ENCODE measurements at places on chromosomes 16 and 17.

- no peak for DNase-seq
These were observed 13.1 kb downstream of the ASGR2 start for GRCh38 chr17:7101531-7101930.

GRCh38 chr17:42559075-42559474, 2.9 kb upstream of the COASY start:
- no peak for DNase-seq

- DNase-seq = no peak
These were observed 46.1 kb downstream of the IRX3 start for GRCh38 chr16:54240271-54241129.

- no peak for DNase-seq
These were observed 114.6 kb downstream of the PITPNC1 start for GRCh38 chr17:67491681-67492024.

- DNase-seq = peak; percentile 95
These were observed at the start of gene CBX2 for GRCh38 chr17:79777894-79778503. Gene CBX2 (plus strand): TSS chr17:79778148. CDS start chr17:79778236, 88 bp downstream.

GRCh38 chr17:64662774-64663367, 764 bp upstream of the SMURF2 start:
- peak; percentile 64 for DNase-seq

DNA sequence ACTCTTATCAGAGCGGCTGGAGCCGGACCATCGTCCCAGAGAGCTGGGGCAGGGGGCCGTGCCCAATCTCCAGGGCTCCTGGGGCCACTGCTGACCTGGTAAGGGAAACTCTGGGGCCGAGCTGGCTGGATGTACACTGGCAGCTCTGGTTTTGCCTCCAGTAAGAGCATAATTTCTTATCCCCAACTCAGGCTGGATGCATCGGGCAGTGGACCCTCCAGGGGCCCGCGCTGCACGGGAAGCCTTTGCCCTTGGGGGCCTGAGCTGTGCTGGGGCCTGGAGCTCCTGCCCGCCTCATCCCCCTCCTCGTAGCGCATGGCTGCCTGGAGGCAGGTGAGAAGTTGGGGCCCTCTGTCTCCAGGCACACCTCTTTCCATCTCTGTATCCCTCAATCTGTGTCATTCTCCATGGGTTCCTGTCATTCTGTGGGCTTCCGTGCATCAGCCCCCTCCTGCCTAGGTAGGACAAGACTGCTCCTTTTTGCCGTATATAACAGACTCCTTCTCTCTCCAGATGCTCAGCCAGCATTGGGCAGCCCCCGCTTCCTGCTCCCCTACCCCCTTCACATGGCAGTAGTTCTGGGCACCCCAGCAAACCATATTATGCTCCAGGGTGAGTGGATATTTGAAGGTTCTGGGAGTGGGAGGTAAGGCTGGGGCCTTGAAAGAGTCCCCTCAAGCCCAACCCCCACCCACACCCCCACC, 9.4 kb upstream of the TMEM88 start:
- no peak for DNase-seq

DNA sequence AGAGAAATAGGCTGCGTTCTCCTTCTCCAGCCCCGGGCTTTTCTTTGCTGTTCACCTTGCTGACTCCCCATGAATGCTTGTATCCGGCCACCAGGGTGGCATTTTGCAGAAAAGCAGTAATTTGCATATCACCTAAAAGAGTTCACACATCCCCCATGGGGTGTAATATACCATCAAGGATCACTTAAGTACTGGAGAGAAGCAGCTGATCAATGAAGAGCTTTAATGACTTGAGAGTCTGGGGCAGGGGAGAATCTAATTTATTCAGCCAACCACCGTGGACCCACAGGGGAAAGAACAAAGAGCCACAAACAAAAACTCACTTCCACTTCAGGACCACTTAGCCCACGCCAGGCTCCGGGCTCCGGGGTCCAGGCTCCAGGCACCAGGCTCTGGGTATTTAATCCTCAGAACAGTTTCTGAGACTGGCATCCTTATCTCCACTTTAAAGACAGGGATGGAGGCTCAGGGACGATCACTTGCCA, 33.9 kb upstream of the SEC14L1 start:
- DNase-seq = no peak

- DNase-seq = no peak
These were observed 2.2 kb downstream of the SP2 start for GRCh38 chr17:47898241-47898640.

DNA sequence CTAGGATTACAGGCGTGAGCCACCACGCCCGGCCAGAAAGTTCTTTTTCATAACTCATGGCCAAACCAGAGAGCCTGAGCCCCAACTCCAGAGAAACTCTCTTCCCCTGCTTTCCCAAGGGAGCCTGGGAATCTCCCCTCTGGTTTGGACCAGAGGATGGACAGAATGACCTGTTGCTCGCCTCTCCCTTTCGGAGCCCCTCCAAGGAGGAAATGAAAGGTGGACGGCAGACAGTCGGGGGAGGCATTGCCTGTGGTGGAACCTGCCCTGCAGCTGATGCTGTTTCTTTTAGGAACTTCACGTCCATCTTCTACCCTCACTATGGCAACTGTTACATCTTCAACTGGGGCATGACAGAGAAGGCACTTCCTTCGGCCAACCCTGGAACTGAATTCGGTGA, 65.5 kb downstream of the SCNN1B start:
- DNase-seq = no peak

- no peak for DNase-seq
These were observed at the start of gene IRF8 for GRCh38 chr16:85898521-85899442. Gene IRF8 (plus strand): TSS chr16:85899162. CDS start chr16:85903016, 3,854 bp downstream.

DNA sequence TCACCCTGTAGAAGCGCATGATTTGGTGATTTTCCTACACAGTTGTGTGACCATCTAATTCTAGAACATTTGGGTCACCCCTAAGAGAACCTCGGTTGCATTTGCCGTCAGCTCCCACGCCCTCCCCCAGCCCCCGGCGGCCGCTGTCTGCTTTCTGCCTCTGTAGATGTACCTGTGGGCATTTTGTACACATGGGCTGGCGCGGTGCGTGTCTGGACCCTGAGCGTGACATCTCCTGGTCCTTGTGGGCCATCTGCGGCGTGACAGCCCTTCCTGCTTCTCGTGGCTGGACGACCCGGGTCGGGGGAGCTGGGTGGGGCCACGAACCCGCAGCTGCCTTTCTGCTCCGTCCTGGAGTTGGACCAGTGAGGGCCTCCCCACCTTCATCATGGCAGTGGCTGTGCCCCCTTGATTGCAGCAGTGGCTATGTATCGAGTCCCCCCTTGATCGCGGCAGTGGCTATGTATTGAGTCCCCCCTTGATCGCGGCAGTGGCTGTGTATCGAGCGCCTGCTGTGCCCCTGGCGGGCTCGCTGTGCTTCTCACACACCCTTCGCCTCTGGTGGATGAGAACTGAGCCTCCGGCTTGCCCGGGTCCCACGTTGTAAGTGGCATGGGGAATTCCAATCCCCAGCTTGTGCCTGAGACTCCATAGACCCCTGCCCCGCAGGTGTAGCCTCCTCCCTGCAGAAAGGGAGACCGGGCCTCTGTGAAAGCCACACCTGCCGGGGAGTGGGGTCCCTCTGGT, 24.1 kb downstream of the GSE1 start:
- DNase-seq = no peak

DNA sequence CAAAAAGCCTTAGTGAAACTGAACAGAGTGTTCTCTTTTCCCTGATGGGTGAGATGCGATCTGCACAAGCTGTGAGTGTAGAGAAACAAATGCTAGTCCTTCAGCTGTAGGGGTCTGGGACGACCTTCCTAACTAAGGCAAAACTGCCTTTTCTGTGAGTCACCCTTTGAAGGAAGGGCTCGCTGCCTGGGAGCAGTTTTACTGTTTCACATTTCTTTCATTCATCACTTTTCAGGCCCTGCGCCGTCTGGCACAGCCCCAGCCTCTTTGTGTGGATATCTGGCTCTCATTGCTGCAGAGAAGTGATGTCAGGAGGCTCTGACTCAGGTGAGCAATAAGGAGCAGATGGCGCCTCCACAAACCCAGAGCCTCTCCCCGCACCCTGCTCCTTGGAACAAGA, 57.4 kb downstream of the HS3ST3A1 start:
- peak; percentile 71 for DNase-seq

DNA sequence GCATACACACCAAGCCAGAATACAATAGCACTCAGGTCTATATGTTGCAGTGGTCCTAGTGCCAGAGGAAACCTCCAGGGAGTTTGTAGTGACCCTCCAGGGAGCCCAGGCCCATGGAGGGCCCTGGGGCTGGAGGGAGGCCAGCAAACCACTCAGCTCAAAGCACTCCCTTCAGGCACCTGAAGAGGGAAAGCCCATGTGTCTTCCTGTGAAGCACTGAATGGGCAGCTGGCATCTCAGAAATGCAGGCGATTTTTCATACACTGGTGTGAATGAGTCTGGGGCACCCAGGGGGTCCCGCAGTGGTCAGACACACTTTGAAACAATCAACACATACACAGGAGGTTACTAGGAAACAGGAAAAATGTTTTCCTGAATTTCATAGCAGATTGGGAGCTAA, 12.8 kb downstream of the TBC1D26 start:
- no peak for DNase-seq

GRCh38 chr17:74922172-74922571, 883 bp downstream of the USH1G start:
- no peak for DNase-seq

DNA sequence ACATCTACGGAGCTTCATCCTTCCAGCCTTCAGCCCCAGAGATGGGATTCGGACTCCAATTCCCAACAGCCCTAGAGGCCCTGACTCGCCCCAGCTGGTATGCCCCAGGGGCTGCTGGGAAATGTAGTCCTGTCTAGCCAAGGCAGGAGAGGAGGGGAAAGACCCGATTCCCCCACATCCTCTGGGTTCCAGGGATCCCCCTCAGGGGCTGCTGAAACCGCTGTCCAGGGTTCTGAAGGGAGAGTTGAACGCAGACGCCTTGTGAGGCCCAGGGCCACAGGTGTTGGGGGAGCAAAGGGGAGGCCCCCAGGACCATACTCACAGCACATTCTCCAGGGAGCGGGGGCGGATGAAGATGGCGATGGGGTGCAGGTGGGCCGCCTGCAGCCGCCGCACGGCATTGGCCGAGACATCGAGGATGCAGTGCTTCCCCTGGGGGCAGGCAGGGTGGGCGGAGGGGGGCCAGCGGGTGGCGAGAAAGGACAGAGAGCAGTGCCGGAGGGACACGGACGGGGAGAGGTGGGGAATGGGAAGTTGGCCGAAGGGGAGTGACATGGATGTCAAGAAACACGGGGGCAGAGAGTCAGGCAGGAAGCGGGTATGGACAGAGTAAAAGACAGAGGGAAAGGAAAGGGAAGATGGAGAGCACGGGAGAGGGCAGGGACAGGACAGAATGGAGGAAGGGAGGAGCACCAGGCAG, 12.6 kb upstream of the ASGR1 start:
- peak; percentile 56 for DNase-seq

DNA sequence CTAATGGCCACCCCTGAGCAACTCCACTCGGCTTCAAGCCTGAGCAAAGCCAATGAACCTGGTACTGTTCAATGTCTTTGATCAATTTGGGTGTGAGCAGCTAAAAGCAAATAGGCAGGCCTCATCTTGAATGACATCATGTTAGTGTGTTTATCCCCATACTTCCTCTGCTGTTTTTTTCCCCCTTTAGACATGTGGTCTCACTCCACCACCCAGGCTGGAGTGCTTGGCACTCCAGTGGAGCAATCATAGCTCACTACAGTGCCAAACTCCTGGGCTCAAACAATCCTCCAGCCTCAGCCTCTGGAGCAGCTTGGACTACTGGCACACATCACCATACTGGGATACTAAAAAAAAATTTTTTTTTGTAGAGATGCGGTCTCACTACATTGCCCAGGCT, 75.4 kb downstream of the ARHGAP17 start:
- DNase-seq = no peak

GRCh38 chr17:34926661-34927060, 34.6 kb downstream of the CCT6B start:
- no peak for DNase-seq

DNA sequence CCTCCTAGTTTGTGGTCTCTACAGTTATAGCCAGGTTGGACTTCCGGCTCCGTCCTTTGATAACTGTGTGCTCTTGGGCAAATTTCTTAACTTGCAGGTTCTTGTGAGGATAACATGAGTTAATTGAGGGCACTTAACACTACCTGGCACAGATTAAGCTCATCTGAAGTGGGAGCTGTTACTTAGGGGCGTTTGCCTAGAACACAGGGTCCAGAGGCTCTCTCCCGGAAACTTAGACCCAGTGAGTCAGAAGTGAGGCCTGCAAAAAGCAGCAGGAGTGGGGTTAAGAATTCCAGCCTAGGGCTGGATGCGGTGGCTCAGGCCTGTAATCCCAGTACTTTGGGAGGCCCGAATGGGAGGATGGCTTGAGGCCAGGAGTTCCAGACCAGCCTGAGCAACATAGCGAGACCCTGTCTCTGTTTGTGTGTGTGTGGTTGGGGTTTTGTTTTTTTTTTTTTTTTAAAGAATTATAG, 1.4 kb downstream of the MVP start:
- peak; percentile 71 for DNase-seq

- no peak for DNase-seq
These were observed 36.2 kb downstream of the ZNF778 start for GRCh38 chr16:89253548-89254287.

DNA sequence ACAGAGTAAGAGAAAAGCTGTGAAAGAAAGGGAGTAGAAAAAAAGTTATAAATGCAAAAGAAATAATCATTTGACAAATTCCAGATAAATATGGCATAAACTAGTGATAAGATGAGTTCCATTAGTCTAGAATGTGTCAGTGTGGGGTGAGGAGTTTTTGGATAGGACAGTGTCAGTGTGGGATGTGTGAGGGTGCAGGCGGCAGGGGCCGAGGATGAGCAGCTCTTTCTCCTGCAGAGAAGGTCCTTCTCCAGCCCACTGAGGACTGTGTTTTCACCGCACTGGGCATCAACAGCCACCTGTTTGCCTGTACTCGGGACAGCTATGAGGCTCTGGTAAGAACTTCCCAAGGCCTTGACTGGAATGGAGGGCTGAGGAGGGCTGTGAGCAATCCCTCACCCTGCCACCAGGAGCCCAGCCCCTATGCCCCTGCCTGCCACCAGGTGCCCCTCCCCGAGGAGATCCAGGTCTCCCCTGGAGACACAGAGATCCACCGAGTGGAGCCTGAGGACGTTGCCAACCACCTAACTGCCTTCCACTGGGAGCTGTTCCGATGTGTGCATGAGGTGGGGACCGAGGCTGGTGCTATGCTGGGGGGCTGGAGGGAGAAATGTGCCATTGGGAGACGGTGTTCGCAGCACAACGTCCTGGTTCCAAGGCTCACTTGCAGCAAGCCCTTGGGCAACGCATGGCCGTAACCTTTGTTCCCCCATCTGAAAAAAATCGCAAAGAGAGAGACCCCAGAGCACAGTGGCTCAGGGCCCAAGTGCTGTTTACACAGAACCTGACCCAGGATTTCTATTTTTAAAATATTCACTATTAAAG, 13.1 kb downstream of the RAPGEFL1 start:
- DNase-seq = no peak

- DNase-seq = no peak
These were observed 11.2 kb downstream of the TFAP4 start for GRCh38 chr16:4261557-4262172.

- peak; percentile 75 for DNase-seq
These were observed 4.1 kb downstream of the CSF3 start for GRCh38 chr17:40019140-40019991.

- DNase-seq = peak; percentile 20
These were observed 92.6 kb downstream of the DNAH17 start for GRCh38 chr17:78484271-78485246.
